ENCODE measurements at places on chromosomes 7 and 10.

DNA sequence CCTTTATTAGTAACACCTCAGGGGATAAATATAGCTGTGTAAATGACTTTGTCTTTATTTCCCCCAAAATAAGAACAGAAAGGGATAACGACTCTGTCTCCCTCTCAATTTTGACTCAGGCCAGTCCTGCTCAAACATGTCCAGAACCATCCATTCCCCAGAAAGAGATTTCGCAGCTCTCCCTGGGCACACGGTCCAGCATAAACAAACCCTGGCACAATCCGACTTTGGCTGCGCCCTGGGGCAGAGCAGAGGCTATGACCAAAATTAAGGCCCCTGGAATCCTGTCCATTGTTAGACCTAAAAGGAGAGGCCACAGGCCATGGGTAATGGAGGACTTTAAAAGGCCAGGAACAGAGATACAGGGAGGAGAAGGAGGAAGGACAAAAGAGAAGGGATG, 99.1 kb downstream of the PRPF18 start:
- no peaks in the 10 kb centered on the region for H3K36me3 ChIP-seq
- DNase-seq = no peak
- no peaks in the 10 kb centered on the region for H3K27me3 ChIP-seq

- DNase-seq = no peak
- no peak overlapping the region for H3K4me3 ChIP-seq
- no peaks in the 10 kb centered on the region for H3K27me3 ChIP-seq
- H3K36me3 ChIP-seq = no peaks in the 10 kb centered on the region
- no peaks in the 10 kb centered on the region for H3K4me1 ChIP-seq
- no peak overlapping the region for H3K27ac ChIP-seq
These were observed 87.1 kb downstream of the HIBADH start for GRCh38 chr7:27575613-27576012.

- no peak overlapping the region for H3K4me3 ChIP-seq
- H3K36me3 ChIP-seq = no peaks in the 10 kb centered on the region
- H3K27ac ChIP-seq = no peak overlapping the region
These were observed 57.2 kb downstream of the ADAM12 start for GRCh38 chr10:126331101-126331500.

- no peaks in the 10 kb centered on the region for H3K4me1 ChIP-seq
- DNase-seq = no peak
- no peaks in the 10 kb centered on the region for H3K27me3 ChIP-seq
- no peak overlapping the region for H3K4me3 ChIP-seq
- no peak overlapping the region for H3K27ac ChIP-seq
These were observed 545.4 kb upstream of the FZD8 start for GRCh38 chr10:36187380-36188079.

DNA sequence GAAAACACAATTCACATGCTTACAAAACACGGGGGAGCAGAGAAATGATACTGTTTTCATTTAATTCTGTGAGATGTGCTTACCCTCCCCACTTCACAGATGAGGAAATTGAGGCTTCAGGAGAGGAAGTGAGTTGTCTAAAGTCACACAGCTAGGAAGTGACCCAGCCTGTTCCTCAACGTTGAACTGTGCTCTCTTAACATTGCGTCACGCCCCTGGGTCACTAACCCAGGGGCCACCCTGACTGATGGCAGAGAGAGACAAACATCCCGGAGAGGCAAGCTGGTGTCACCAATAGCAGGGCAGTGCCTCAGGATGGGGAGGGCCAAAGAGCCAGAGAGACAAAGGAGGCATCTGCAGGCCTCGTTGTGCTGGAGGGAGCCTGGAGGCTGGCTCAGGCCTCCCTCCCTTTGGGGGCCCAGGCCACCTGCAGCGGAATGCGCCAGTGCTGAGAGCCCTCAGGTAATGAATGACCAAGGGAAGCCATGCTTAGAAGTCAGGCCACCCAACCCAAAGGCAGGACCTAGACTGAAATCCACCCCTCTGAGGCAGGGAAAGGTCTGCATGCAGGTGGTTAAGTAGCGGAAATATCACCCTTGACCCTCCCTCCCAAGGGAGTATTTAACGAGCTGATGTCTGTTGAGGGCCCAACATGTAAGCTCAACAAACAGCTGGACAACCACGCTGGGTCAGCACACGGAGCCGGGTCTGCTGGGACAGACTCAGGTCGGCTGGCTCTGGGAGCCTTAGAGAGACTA, 81.3 kb downstream of the C10orf105 start:
- H3K4me3 ChIP-seq = no peak overlapping the region
- DNase-seq = no peak
- H3K27ac ChIP-seq = no peak overlapping the region
- no peaks in the 10 kb centered on the region for H3K4me1 ChIP-seq

- peak overlapping the region; percentile 86 for H3K27ac ChIP-seq
- H3K27me3 ChIP-seq = no peaks in the 10 kb centered on the region
- DNase-seq = peak; percentile 24
- peak overlapping the region; percentile 92 for H3K4me3 ChIP-seq
- H3K4me1 ChIP-seq = peaks cover 6% of the 10 kb centered on the region
These were observed 775 bp downstream of the STARD3NL start for GRCh38 chr7:38178695-38179344.

DNA sequence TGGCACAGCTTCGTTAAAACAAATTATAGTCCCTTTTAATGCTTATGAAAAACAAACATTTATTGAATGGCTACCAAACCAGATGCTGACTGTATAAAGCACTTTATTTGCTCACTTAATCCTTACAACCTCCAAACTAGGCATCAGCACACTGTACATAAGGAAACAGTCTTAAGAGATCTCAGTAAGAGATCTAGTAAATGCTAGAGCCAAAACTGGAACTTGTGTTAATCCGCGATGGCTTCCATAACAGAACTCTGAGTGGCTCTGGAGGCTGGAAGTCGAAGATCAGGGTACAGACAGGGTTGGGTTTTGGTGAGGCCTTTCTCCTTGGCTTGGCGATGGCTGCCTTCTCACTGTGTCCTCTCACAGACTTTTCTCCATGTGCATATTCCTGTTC, 27.0 kb downstream of the PDZD8 start:
- no peak for DNase-seq
- no peaks in the 10 kb centered on the region for H3K36me3 ChIP-seq
- H3K27me3 ChIP-seq = no peaks in the 10 kb centered on the region
- no peak overlapping the region for H3K27ac ChIP-seq
- no peaks in the 10 kb centered on the region for H3K4me1 ChIP-seq

DNA sequence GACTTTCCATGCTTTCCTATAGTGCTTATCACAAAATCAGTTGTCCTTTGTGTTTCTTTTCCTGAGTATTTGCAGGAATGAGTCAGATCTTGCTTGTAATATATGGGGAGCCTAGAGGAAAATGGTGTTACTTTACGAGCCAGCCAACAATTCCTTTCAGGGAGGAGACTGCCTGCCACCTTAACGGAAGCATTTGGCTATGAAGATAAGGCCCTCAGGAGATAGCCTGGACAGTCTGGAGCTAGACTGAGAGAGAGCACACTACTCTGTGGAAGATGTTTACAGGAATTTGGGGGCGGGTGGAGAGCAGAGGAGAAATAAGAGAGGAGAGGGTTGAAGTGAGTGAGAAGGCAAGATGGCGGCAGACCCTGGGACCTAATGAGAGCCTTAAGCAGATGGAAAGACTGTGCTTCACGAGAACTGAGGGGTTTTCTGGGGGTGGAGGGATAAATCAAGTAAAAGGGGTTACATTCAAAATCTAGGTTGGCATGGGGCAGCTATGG, 126.3 kb downstream of the SNX10 start:
- H3K4me1 ChIP-seq = no peaks in the 10 kb centered on the region
- no peak overlapping the region for H3K27ac ChIP-seq
- no peak overlapping the region for H3K4me3 ChIP-seq
- no peak for DNase-seq
- no peaks in the 10 kb centered on the region for H3K27me3 ChIP-seq
- no peaks in the 10 kb centered on the region for H3K36me3 ChIP-seq

DNA sequence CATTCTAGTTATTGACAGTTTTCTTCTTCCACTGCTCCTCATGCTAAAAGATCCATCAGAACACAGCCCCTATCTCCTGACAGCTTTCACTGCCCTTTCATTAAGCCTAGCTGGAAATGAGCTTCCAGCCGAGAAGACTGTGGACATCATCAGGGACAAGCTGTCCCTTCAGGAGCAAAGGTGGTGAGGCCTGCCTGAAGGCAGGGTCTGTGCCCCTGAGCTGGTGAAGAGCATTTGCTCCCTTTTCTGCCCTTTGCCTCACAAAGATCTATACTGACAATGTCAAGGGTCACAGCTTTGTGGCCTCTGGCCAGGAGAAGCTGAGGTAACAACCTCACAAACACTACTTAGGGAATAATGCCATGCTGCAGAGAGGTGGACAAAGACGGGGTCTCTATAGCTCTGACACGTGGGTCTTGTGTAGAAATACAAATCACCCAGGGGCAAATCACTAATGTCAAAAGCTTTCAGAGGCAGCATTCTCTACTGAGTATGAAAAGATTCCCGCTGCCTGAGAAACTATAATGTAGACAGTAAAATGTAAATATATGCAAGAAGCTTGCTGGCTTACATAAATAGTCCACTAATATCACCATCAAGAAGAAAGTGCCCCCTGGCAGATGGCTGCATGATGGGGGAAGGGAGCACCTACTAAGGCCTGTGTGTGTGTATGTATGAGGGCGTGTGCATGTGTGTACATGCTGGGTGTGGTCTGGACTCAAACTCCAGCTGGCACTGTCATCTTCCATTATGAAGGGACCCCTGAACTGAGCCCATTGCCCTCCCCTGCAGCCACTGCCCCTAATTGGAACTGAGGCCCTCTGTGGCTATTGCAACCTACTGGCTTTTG, 55.8 kb downstream of the HBP1 start:
- no peak for DNase-seq
- H3K27me3 ChIP-seq = no peaks in the 10 kb centered on the region
- peaks cover 8% of the 10 kb centered on the region for H3K36me3 ChIP-seq
- H3K4me3 ChIP-seq = no peak overlapping the region
- H3K4me1 ChIP-seq = no peaks in the 10 kb centered on the region
- H3K27ac ChIP-seq = no peak overlapping the region

Data from thymus (tissue), 14 donors.